NCI-H82 (cell line): ENCODE measurements at places on chromosomes 7 and 10.
A peak's percentile ranks its signal among the peaks of the same experiment; 100 is the strongest.

- DNase-seq = no peak
Observed at GRCh38 chr7:33760834-33761233, 144.5 kb upstream of the BMPER start.

GRCh38 chr7:27064661-27065060 lies 31.1 kb downstream of the HOXA1 start:
- DNase-seq = no peak

- DNase-seq = no peak
Observed at GRCh38 chr10:63707254-63707910, 186.2 kb downstream of the REEP3 start.

- DNase-seq = no peak
Observed at GRCh38 chr7:134548877-134549276, at the start of gene AKR1B15. TSS of gene AKR1B15 (plus strand) at chr7:134549110. CDS start at chr7:134564620, 15,510 bp downstream.

- DNase-seq = no peak
Observed at GRCh38 chr10:62501547-62501946, 127.4 kb downstream of the ZNF365 start.

- DNase-seq = no peak
Observed at GRCh38 chr7:47333959-47334358, 248.0 kb downstream of the TNS3 start.

DNA sequence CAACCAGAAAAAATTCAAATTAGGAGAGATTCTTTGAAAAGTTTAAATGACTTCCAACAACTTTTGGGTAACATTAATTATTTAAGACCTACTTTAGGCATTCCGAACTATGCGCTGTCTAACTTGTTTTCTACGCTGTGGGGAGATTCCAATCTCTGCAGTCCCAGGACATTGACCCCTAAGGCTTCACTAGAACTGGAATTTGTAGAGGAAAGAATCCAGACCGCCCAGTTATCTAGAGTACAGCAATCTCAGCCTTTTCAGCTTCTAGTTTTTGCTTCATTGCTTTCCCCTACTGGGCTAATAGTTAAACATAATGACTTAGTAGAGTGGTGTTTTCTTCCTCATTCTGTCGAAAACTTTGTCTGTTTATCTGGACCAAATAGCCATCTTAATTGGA lies 14.9 kb upstream of the DDC start:
- no peak for DNase-seq

- no peak for DNase-seq
Observed at GRCh38 chr10:4545062-4545461, 280.9 kb upstream of the AKR1E2 start.

DNA sequence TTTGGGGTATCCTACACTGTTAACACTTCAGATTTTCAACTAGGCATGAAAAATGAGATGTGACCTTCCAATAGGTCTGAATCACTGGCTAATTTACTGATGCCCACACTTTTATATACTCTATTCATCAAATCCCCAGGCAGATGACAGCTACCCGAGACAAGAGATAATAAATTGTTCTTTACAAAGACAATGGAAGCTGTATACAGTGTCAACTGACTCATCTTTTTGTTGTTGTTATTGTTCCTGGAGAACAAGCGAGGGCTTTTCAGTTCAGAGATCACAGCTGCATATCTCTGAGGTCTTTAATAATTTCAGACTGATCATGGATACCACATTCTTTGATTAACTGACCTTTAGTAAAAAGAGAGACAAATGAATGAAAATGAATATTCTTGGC lies 228.9 kb downstream of the SDHAF3 start:
- no peak for DNase-seq

- DNase-seq = no peak
Observed at GRCh38 chr10:128721963-128722445, 595.8 kb upstream of the MKI67 start.

- DNase-seq = no peak
Observed at GRCh38 chr7:106865130-106866041, at the start of gene PIK3CG. TSS of gene PIK3CG (plus strand) at chr7:106865282. CDS start at chr7:106867562, 2,280 bp downstream.

GRCh38 chr10:91411621-91412020 lies 1.5 kb downstream of the HECTD2 start:
- peak; percentile 11 for DNase-seq

DNA sequence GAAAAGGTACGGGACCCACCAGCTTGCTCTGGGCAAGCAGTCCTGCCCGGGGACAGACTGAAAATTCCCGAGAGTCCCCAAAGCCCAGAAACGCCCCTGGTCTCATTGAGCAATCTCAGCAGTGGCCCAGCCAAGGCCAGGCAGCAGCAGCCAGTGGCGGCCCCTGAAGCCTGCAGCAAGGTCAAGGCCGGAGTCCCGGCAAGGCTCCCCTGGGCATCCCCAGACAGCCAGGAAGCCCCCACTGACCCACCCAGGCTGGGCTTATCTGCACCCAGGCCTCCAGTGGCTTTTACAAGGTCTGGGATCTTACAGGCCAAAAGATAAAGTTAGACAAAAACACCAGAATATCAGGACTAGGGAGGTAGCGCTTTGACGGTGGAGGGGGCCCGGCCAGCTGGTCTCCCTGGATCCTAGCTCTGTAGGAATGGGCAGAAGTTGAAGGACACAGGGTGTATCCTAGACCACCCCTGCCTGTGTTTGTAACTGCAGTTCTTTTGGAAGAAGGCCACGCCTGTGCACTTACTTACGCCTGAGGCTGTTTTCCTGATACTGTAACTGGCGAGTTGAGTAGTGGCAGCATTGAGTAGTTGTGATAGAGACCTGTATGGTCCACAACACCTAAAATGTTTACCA lies 130.5 kb upstream of the NPS start:
- DNase-seq = no peak

GRCh38 chr10:126175641-126176262 lies 212.5 kb downstream of the ADAM12 start:
- no peak for DNase-seq

DNA sequence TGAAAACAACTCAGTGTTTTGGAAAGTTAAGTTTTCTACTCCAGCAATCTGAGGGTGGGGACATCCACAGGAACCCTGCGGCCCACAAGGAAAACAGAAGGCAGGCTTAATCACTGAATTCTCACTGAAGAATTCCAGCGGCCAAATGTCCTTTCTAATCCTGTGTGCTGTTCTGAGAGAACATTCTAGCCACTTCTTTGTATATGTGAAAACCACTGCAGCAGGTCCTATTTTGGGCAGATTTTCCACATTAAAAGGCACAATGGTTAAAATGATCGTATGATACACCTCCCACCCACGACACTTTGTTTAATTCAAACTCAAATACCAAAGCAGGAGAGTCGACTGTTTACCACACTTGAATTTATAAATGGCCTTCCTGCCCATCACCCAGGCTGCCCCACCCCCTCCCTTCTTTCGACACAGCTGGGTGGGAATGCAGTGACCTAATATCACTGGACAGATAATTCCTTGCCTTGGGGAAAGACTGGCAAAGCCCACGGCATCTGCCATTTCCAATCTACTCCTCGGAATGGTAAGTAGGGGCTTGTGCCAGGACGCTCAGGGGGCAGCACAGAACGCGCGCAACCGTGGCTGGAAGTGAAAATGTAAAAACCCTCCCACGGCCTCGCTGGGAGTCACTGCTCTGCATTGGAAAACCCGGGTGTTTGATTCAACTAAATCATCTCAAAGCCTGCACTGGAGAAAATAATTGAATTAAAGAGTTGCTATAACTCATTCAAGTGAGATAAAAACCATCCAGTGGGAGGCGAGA lies 67.0 kb downstream of the CTBP2 start:
- peak; percentile 10 for DNase-seq

DNA sequence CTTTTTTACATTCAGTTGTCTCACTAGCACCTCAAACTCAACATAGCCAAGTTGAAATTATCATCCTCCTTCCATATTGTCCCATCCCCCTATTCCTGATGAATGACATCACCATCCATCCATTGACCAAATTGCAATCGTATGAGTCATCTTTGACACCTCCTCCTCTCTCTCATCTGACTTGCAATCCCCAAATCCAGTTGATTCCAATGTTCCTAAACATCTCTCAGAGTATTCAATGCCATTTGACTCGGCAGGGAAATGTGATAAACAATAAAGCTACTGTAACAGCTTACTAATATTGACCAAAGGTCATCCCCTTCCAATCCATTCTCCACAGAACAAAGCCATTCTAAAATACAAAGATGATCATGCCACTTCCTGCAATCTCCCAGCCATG lies 1047.8 kb downstream of the NRG3 start:
- no peak for DNase-seq
